ENCODE measurements at places on chromosomes 2 and 18. TPM values are rescaled to one million over a fixed set of nuclear protein-coding genes. Genes with fewer than 3 reads are reported as not detected.

The C18orf54 gene
- total RNA-seq: 27.9 TPM

DNA sequence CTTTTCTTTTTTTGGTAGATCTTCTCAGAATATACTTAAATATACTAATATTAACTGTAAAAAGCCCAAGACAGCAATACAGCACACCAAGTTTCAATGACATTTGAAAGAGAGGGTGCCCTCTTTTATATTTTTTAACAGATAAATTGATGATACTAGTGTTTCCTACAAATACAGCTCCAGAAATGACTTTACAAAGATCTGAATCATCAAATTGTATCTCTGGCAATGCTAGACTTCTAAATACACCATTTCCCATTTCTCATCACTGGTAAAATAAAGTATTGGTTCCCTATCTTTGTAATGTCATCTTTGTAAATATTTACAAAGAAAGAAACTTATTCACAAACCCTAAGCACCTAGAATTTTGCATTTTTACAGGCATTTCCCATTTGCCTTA, 281.3 kb downstream of the EXOC6B start:
- DNase-seq: no peak

- DNase-seq: no peak
These were observed 145.0 kb downstream of the NAPG start for GRCh38 chr18:10670856-10671255.

DNA sequence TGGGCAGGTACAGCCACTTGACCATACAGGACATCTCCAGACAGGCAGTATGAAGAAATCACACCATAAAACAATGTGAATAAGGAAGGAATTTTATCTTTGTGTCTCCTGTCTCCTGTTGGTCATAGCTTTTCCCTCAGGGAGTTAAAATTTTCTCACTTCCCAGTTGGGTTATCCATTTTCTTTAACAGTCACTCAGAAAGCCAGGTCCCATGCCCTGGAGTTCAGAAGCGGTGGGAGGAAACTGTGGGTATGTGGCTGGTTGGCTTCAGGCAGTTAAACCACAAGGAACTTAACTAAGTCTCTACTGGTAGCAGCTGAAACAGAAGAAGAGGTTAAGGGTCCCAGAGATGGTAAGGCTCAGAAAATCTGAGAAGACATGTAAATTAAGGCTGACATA, 6.5 kb upstream of the SMAD2 start:
- DNase-seq: no peak

The RGPD3 gene
- total RNA-seq: 0.14 TPM

DNA sequence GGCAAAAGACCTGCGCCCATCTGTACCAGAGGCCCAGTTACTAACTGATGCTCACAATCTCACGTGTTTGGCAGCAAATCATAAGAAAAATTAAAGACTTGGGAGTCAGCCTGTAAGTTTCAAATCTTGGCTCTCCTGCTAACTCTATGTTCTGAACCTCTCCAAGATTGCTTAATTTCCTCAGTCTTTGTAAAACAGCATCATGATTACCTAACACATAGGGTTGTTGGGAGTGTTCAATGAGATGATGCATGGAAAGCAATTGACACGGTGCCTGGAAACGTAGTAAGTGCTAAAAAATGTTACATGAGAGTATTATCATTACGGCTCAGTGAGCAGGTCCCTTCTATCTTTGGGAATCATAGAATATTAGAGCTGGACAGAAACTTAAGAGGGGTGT, 497.6 kb upstream of the TCF4 start:
- DNase-seq: no peak

DNA sequence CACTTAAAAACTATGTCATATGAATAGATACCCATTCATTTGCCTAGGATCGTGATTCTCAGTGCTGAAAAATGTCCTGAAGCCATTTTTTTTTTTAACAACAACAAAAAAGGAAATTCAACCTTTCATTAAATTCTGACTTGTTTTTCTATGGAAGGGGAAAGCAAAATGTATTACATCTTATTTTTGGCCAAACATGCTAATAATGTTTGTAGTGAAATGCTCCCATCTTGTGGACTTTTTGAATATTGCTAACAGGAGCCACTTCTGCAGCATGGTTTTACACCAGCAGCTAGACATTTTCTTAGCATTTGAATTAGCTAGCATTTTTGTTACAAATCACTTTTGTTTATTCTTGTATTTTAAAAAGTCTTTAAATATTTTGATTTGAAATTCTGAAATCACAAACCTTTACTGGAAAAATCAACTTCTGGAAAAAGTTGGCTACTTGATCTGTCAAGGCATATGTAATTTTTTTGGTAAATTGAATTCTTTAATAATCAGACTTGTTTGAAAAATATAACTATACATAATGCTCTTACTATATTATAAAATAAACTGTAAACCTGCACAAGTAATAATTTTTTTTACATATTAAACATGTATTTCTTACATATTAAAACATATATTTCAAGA, 75.8 kb downstream of the KIDINS220 start:
- DNase-seq: no peak

The ROCK2 gene
- 53.7 TPM for total RNA-seq

The HTR2B gene
- total RNA-seq: not detected

The C2orf42 gene
- 19.5 TPM for total RNA-seq

GRCh38 chr2:180927030-180927686, 53.2 kb upstream of the UBE2E3 start:
- no peak for DNase-seq

DNA sequence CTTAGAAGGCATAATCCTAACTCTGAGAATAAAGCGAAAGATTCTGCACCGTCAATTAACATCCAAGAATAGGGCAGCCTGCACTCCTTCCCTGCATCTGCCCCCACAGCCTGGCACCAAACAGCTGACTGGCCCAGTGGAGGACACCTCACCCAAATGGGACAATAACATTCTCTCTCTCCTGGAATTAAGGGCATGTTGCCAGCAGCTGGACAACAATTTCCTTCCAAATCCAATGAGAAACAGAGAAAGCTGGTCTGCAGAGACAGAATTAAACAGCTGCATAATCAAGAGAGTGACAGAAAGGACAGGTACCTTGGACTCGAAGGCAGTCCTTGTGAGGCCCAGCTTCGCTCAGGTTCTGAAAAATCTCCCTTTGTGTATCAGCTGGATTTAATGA, 15.0 kb downstream of the COX7A2L start:
- no peak for DNase-seq

- DNase-seq: no peak
These were observed 158.9 kb downstream of the SEPTIN10 start for GRCh38 chr2:109454765-109455394.

The FOXI3 gene
- total RNA-seq: 0.12 TPM

The SLC5A6 gene
- 129 TPM for total RNA-seq

DNA sequence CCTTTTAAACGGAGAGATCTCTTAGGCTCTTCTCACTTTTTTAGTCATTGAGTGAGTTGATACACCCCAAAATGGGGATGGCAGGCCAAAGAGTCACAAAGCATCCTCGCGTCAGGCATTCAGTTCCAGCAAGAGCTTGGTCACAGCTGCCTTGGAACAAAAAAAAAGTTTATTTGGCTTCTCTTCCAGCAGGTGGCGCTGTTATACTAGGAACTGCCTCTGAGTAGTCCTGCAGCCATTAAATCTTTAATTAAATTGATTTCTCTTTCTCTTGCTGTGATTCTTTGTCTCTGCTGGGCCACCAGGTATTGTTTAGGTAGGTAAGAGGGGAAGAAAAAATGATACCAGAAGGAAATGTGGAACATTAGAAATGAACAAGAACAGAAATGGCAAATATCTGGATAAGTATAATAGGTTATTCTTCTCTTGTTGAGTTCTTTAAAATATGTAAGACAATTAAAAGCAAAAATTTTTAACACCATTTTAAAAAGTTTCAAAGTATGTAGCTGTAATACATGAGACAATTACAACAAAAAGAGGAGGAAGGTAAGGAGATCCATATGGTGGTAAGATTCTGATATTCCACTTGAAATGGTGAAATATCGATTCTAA, 175.1 kb downstream of the GALNT1 start:
- DNase-seq: peak; percentile 63

- DNase-seq: no peak
These were observed 46.5 kb upstream of the NFU1 start for GRCh38 chr2:69483696-69484095.

GRCh38 chr2:19785447-19785846, 116.3 kb downstream of the TTC32 start:
- no peak for DNase-seq

GRCh38 chr2:191127235-191127634, 23.6 kb downstream of the STAT4 start:
- no peak for DNase-seq

DNA sequence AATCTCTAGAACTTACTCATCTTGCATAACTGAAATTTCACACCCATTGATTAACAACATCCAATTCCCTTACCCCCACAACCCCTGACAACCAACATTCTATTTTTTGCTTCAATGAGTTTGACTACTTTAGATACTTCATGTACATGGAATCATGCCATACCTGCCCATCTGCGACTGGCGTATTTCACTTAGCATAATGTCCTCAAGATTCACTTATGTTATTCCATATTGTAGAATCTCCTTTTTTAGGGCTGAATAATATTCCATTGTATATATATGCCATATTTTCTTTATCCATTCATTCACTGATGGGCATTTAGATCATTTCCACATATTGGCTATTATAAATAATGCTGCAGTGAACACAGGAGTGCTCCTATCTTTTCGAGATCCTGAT, 13.8 kb downstream of the CTAGE1 start:
- DNase-seq: no peak

The TCF23 gene
- not detected for total RNA-seq

The NRP2 gene
- total RNA-seq: 90.3 TPM

DNA sequence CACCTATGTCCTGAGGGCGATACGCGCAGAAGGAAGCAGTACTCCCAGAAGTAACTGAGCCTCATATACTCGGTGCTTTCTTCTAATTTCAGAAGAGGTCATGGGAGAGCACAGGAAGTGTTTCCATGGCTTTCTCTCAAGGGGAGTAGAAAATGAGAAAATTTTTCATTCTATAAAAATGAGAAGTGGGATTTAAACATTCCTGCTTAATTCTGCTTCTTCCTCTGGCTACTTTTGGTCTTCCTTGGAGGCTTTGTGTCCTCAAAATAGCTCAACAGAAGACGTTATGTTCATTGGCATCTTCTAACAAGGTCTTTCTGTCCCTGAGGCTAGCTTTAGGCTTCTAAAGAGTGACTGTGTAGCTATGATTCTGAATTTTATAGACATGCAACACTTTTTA, 497.0 kb downstream of the TDRD15 start:
- DNase-seq: no peak

GRCh38 chr18:59516356-59517155, 157.5 kb upstream of the LMAN1 start:
- DNase-seq: no peak

DNA sequence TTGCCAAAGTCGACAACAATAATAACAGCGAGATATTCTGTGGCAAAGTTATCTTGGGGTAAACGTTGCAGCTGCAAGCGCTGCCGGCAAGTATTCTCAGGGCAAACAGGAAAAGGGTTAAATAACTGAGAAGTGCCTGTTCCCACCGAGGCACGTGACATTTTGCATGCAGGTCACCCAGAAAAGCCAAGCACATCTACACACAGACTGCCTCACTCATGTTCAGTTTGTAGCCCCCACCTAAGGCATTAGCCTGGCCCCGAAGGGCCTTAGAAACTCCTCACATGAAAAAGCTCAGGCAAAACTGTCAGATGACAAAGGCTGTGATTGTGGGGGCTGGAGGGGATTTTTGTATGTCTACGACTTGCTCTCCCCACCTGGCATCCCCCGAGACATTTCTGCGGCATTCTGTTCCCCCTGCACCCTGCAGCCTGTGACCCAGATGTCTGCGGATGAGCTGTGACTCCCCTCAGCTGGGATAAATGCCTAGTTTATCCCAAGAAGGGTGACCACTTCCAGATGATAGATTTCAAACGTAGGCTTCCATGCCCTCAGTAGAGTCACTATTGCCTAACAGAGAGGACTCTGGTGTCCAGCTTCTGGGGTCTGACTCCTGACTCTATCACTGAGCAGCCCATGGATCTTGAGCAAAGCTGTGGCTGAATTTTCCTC, 215.2 kb upstream of the SIX2 start:
- DNase-seq: no peak

The EFR3B gene
- 41.2 TPM for total RNA-seq

DNA sequence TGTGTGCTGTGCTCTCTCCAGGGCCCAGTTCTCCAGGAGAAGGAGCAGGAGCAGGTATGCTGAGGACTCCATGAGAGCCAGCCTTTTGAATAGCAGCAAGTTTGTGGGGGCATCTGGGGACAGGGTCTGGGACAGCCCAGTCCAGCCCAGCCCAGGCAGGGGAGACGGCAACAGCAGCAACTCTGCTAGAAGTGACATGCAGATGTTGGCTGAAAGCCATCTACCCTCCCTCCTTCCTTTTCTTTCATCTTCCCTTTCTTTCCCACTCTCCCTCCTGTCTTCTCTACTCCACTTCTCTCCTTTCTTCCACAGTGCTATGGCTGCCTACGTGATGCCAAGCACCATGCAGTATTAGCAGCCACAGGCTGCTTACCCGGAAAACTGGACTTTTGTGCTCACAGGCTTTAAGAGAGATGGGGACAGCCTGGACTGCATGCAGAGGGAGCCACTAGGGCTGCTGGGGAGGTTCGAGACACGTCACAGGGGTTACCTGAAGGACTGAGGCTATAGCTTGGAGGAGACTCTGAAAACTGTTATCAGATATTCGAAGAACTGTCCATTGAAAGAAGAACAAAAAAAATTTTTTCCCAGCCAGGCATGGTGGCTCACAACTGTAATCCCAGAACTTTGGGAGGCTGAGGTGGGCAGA, 23.8 kb upstream of the YWHAQ start:
- no peak for DNase-seq

The KCTD18 gene
- total RNA-seq: 6.5 TPM

DNA sequence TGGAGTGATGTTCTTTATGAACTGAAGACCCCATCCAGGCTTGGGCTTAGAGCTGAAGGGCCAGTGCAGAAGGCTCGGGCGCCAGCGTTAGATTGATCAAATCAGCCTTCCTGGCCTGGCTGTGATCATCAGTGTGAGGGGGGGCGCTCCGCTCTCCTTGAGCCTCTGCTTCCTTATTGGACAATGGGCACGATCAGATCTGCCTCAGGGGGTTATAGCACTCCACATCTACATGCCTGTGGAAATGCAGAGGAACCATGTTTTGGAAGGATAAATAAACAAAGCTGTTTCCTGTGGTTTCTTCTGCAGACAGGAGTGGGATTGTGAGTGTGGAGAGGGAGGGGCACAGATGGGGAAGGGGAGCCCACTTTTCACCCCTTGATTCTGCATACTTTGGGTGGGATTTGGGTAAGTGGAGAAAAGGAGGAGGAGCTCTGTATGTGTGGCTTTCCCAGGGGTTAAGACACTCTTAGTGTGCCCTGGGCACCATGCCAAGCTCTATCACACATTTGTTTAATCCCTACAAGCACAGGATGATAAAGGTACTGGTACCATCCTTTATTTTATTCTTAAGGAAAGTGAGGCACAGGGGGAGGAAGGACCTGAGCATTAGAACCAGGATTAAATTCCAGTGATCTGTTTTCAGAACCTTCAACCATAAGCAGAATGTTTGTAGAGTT, 150.5 kb downstream of the EN1 start:
- no peak for DNase-seq

DNA sequence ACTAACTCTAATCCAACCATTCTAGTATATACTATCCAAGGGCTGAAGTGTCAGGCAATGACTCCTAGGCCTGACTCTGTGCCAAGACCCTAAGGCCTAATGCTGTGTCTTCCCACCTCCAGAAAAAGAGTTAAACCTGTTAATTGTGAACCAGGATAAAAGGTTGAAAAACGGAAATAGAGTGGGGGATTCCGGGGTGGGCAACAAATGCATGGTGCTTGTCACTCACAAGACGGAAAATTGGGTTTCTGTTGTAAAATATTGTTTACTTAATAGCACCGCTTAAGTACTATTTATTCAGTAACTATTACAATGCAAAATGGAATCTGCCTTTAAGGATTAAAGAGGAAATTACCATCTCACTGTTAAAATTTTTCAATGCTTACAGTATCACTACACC, 3.2 kb downstream of the STK17B start:
- no peak for DNase-seq

Measured in neural crest cell (in vitro differentiated cells).